ENCODE measurements at places on chromosomes 7 and 10.

DNA sequence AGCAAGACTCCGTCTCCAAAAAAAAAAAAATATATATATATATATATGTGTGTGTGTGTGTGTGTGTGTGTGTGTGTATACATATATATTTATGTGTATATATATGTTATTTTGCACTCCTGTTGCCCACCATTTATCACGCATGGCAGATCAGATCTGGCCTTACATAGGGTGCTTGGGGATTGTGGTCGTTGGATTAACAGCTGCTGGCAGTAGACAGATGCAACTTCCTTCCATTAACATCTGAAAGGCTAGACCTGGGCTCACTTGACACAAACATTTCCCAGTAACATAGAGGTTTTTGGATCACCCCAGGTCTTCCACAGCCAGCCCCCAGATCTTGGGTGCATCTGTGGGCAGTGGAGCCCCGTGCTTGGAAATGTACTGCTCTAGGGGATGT, 40.8 kb upstream of the DLD start:
- no peak for DNase-seq

DNA sequence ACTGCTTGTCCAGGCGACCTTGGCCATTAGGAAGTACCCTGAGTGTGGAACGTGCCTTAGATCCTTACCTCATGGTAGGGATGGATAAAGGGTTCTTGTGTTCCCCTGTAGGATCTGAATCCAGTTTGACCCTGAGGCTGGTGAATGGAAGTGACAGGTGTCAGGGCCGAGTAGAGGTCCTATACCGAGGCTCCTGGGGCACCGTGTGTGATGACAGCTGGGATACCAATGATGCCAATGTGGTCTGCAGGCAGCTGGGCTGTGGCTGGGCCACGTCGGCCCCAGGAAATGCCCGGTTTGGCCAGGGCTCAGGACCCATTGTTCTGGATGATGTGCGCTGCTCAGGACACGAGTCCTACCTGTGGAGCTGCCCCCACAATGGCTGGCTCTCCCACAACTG, 31.6 kb downstream of the DMBT1 start:
- DNase-seq = no peak

DNA sequence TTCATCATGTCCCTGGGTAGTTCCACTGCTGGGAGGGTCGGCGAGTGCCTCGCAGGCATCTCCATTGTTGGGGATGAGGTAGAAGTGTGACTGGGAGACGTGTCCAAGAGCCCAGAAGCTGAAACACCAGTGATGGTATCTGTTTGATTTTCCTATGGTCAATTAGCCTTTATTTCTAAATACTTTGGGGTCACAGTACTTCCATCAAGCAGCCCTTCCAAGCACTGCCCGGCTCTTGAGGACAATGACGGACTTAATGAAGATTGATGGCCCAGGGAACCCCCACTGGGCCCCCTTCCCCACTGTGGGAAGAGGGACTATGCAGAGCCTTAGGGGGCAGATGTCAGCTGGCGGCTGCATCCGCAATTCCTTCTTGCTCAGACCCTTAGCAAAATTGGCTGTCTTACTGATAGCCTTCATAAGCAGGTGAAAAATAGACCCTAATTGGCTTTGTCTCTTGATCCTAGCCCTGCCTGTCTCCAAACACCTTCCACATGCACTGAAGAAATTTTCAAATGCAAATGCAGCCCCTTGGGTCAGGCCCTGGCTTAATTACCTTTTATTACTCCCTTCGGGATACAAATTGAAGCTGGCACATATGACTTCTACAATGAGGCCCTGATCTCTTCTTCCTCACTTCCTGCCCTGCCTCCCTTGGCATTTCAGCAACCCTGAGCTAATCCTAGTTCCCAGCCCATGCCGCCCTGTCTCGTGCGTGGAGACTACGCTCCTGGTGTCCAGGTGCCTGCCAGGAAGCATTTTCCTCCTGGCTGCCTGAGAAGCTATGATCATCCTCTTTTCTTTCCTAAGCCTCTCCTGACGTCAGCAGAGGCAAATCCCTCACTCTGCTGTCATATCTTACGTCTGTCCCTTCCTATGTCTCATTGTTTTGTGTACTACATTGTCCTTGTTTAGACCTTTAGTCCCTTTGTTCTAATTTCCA, 124.5 kb upstream of the GDF10 start:
- no peak for DNase-seq

- no peak for DNase-seq
Observed at GRCh38 chr10:64014281-64014680, 493.1 kb downstream of the REEP3 start.

GRCh38 chr7:69531050-69531449, 67.2 kb upstream of the AUTS2 start:
- no peak for DNase-seq

- DNase-seq = no peak
Observed at GRCh38 chr10:102775935-102776669, 32.4 kb downstream of the WBP1L start.

DNA sequence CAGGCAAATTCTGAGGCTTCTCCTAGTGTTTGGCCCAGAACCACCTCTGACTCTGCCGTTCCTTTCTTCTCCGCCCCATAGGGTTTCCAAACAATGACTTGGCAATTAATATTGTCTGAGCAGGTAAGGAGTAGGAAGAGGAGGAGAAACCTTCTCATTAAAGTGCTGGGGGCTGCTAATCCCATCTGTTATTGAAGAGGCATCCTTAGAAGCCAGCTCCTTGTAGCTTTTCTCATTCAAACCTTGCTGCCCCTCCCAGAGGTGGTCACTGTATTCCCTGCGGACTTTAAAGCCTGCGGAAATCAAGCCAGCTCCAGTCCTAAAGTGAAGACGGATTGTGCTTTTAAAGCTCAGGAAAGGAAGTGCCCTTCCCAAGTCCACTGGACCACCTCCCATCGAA, 1.4 kb upstream of the NKX1-2 start:
- no peak for DNase-seq

- no peak for DNase-seq
Observed at GRCh38 chr10:100377830-100378229, 30.8 kb downstream of the SCD start.

DNA sequence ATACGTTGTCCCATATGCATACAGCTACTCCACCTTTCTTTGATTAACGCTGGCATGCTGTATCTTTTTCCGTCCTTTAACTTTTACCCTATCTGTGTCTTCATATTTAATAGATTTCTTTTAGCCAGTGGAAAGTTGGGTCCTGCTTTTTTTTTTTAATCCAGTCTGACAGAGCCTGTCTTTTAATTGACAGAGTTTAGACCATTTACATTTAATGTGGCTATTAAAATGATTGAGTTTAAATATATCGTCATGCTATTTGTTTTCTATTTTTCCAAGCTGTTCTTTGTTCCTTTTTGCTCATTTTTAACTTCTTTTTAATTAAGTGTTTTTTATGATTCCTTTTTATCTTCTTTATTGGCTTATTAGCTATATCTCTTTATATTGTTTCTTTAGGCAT, 217.6 kb upstream of the NEBL start:
- DNase-seq = no peak

DNA sequence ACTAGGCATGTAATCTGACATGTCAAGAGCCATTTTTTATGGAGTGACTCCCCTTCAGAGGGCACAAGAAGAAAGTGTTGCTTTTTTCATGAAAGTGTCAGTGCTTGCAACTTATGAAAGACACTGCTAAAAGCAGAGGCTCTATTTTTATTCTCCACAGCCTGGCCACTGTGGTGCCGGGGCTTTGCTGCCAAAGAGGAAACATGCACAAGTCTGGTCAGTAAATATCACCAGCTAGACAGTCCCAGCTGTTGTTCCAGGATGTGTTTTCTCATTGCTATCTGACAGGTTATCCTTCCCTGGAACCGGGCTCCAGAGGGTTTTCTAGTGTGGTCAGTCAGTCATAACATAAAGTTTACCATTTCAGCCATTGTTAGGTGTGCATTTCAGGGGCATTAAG, 180.7 kb upstream of the PITRM1 start:
- DNase-seq = no peak

DNA sequence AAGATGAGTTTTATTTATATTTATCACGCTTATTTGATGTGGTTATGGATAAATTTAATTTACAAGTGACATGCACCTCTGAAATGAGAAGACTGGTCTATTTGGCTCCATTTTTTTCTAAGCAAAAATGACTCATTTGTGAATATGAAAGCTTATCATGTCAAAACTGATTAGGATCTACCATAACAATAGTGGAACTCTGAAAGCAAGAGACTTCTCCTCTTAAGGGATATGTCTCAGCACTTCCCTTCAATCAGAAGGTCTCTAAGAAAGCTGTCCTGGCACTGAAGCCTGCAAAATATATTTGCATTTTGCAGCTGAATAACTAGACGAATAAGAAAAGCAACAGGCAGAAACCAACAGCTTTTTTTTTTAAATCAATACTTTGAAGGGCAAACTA, 12.7 kb downstream of the FAS start:
- DNase-seq = no peak

DNA sequence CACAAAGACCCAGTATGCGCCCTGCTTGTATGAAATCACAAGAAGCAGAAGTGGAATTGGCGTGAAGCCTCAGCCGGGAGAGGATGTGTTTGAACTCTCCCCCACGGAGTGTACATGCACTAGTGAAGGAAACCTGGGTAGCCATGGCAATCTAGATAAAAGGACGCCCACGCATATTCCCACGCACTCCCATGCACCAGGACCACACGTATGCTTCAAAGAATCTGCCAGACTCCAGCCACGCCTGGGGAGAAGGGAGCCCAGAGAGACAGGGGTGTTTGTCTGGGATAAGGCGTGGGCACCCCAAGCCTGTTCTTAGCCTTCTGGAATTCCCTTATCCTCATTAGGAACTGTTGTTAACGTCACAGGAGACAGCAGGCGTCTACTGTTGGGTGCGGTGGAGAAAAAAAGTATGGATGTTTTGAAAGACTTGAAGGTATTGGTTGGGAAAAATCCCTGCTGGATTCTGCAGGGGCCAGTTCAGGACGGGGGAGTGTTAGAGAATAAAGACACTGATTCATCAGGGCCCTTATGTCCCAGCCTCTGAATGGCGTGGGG, 28.9 kb upstream of the ECHDC3 start:
- no peak for DNase-seq

DNA sequence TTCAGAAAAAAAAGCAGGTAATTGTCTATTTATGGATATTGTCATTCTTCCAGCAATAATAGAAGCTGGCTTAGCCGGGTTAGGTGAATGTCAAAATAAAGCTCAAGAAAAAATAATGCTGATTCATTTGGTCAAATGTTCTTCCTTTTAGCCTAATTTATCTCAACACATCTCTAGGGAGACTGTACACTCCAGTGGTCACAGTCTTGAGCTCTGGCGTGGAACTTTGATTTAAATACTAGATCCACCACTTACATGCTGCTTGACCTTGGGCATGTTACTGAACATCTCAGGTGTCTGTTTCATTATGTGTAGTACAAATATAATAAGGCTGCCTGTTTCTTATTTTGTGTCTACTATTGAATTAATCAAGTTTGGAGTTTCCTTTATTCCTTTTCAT, 22.0 kb downstream of the PRTFDC1 start:
- no peak for DNase-seq

GRCh38 chr10:124223711-124224085, 130.3 kb upstream of the CHST15 start:
- no peak for DNase-seq

DNA sequence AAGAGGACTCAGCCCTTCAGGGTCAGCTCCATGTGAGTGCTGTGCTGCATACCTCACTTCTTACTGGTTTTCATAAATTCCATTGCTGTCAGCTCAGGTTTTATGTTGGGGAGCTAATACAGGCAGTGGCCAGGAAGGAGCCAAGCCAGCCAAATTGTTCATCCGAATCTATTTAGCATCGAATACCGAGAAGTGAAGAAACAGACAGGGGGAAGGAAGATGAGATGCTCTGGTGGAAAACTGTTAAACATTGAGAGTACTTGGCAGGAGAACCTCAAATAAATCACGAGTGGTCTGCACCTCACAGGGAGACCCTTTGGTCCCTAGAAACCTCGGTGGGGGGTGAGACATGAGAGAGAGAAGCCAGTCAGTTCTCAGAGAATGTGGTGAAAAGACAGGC, 196.0 kb upstream of the TMEM72 start:
- no peak for DNase-seq

DNA sequence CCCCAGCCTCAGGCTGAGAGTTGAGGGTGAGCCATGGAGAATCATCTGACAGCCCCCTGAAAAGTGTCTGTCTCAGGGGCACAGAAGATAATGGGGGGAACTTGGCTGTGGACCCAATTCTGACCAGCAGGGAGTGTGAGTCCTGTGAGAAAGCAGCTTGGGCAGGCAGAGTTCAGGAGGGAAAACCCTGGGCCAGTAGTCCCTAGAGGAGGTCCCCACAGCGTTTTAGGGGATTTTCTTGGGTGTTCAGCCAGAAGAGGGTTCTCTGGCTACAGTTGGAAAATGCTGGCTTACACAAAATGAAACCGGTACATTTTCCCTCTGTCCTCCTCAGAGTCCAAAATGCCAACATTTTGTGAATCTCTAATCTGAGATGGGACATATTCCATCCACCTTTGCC, 35.8 kb upstream of the TRIM8 start:
- DNase-seq = no peak

Measured in activated CD4-positive, CD25-positive, alpha-beta regulatory T cell (primary cell).